ENCODE measurements at places on chromosomes 3 and 15.

GRCh38 chr3:61908382-61908781 lies 347.0 kb downstream of the PTPRG start:
- DNase-seq, result no peak

GRCh38 chr3:15800780-15801179 lies 3.0 kb upstream of the ANKRD28 start:
- DNase-seq, result no peak

- no peak for DNase-seq
Observed at GRCh38 chr3:78818161-78818985, 949.4 kb downstream of the ROBO1 start.

GRCh38 chr3:150544726-150545125 lies 1.6 kb downstream of the SERP1 start:
- DNase-seq, result no peak
